ENCODE measurements at places on chromosomes 16 and 17. TPM values are rescaled to one million over a fixed set of nuclear protein-coding genes. Genes with fewer than 3 reads are reported as not detected.

DNA sequence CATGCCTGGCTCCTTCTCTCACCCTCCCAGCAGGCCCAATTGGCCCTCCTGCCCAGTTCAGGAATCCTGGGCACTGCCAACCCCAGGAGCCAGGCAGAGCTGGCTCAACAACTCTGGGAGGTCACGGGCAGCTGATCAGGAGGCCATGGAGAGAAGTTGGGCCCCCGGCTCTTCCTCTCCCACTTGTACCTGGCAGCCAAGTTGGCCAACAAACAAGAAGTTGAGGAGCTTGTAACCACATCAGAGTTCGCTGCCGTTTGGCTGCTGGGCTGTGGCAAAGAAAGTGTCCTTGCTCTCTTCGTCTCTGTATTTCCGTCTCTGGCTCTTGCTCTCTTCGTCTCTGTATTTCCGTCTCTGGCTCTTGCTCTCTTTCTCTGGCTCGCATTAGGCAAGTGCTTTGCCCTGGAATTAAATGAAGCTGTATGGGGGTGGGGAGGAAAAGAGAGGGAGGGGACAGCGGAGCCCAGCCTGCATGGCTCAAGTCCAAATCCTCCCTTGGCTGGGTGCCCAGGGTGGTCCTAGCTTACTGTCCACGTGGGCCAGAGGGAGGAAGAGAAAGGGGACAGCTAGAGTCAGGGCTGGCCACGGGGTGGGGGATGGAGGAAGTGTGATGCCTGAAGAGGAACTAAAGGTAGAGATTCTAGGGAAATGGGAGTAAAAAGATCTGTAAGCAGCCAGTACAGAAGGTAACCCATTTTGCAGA lies 7.8 kb upstream of the TMEM132E start:
- no peak overlapping the region for H3K4me3 ChIP-seq
- no peak for DNase-seq
- H3K4me1 ChIP-seq: no peaks in the 10 kb centered on the region
- H3K27ac ChIP-seq: no peak overlapping the region
- H3K27me3 ChIP-seq: peaks cover 14% of the 10 kb centered on the region
- no peaks in the 10 kb centered on the region for H3K36me3 ChIP-seq

GRCh38 chr16:79264237-79265109 lies 336.1 kb downstream of the MAF start:
- no peaks in the 10 kb centered on the region for H3K27me3 ChIP-seq
- H3K27ac ChIP-seq: no peak overlapping the region
- H3K4me1 ChIP-seq: no peaks in the 10 kb centered on the region
- H3K36me3 ChIP-seq: no peaks in the 10 kb centered on the region
- no peak overlapping the region for H3K4me3 ChIP-seq

DNA sequence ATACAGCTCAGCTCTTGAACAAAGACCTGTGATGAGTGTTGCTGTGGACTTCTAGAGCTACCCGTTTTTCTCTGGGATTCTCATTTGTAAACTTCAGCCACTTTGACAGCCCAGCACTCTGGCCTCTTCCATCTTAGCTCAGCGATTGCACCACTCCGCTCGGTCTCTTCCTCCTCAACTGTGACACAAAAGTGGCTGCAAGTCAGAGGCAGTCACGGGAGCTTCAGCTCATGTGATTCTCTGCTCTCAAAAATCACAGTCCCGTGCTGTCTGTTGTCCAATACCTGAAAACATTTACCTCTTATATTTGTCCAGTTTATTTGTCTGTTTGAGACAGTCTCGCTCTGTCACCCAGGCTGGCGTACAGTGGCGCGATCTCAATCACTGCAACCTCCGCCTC lies 75.7 kb upstream of the DNAH17 start:
- DNase-seq: no peak
- H3K27ac ChIP-seq: no peak overlapping the region
- no peaks in the 10 kb centered on the region for H3K36me3 ChIP-seq
- no peak overlapping the region for H3K4me3 ChIP-seq

DNA sequence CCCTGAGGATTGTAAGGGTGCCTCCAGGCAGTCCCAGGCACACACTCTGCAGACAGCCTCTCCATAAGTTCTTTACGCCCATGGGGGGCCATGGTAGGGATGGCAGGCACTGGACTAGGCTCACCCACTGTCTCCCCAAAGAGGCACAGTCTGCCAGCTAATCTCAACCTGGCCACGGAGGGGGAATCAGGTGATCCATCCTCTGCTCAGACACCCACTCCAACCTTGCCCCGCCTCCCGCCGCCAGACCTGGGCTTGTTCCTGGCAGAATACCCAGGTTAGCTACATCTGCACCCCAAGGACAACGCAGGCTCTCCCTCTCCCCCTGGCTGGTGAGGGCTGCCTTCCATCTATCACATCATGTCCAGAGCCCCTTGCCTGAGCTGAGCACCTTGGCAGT lies 1.2 kb downstream of the NLGN2 start:
- no peak overlapping the region for H3K27ac ChIP-seq
- H3K4me1 ChIP-seq: peaks cover 6% of the 10 kb centered on the region
- DNase-seq: no peak
- H3K27me3 ChIP-seq: no peaks in the 10 kb centered on the region
- no peaks in the 10 kb centered on the region for H3K36me3 ChIP-seq

FGF11 gene
- 76.7 TPM for total RNA-seq

CUEDC1 gene
- 44.2 TPM for total RNA-seq

RHBDL3 gene
- 6.8 TPM for total RNA-seq

CCL15 gene
- not detected for total RNA-seq

All from adrenal gland (tissue), 19 donors.